ENCODE measurements at places on chromosomes 5 and 9.

DNA sequence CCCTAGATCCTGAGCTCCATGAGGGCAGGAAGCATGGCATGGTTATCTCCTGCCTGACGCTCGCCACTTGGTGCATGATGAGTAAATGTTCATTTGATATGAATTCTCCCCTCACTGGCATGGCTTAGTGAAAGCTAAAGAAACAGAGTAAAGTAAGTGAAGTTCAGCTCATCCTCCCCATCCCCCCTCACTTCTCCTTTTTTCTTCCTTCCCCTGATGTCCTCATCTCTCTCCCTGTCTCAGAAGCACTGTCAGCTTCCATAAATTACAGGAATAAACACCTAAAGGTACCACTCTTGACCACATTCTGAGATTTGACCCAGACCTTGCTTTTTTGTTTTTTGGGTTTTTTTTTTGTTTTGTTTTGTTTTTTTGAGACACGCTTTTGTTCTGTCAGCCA, 73.3 kb downstream of the SNX18 start:
- DNase-seq: no peak

- DNase-seq: no peak
Observed at GRCh38 chr9:81634915-81635516, 54.3 kb downstream of the TLE1 start.

- no peak for DNase-seq
Observed at GRCh38 chr9:91489361-91489899, 65.8 kb upstream of the NFIL3 start.

GRCh38 chr5:147169399-147169798, 65.4 kb upstream of the STK32A start:
- peak; percentile 8 for DNase-seq
